ENCODE measurements at places on chromosomes 12 and 14.

DNA sequence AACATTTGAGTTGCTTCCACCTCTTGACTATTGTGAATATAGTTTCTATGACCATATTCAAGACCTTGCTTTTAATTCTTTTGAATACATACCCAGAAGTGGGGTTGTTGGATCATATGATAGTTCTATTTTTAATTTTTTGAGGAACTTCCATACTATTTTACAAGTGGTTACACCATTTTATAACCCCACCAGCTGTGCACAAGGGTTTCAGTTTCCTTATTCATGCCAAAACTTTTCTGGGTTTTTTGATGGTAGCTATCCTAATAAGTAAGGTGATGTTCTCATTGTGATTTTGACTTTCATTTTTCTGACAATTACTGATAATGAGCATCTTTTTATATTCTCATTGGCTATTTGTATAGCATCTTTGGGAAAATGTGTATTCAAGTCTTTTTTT is 109.4 kb upstream of the GARIN2 start:
- no peak for DNase-seq

- DNase-seq: no peak
Observed at GRCh38 chr12:43210485-43211192, 341.4 kb downstream of the ADAMTS20 start.

DNA sequence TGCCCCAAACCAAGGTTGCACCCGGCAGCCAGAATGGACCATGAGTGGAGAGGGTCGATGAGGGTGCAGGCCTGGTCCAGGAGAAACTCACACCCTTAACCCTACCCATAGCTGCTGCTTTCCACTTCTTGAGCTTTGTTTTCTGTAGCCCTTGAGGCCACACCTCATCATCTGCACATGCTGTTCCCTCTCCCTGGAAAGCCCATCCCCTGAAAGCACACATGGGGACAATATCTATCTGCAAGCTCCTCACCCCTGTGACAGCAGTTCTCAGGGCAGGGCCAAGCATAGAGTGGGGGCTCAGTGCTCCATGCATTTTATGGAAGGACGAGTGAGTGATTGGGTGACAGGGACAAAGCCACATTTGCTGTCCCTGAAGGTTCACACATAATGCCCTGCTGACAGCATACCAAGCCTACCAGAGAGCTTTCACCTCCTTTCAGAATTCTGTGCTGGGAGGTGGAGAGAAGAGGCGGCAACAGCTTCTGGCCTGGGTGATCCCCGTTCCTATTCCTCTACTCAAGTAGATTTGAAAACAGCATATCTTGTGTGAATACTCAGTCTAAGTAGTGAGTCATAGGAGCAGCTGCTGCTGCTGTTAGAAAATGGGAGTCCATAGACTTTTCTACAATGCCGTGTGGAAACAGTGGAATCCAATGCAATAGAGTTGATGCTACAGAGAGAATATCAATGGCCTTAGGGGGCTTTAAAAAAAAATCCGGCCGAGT is 44.6 kb downstream of the SRGAP1 start:
- no peak for DNase-seq

GRCh38 chr14:97056086-97056485 is 258.9 kb downstream of the VRK1 start:
- DNase-seq: no peak

- DNase-seq: no peak
Observed at GRCh38 chr14:80387563-80387981, 176.3 kb upstream of the DIO2 start.

DNA sequence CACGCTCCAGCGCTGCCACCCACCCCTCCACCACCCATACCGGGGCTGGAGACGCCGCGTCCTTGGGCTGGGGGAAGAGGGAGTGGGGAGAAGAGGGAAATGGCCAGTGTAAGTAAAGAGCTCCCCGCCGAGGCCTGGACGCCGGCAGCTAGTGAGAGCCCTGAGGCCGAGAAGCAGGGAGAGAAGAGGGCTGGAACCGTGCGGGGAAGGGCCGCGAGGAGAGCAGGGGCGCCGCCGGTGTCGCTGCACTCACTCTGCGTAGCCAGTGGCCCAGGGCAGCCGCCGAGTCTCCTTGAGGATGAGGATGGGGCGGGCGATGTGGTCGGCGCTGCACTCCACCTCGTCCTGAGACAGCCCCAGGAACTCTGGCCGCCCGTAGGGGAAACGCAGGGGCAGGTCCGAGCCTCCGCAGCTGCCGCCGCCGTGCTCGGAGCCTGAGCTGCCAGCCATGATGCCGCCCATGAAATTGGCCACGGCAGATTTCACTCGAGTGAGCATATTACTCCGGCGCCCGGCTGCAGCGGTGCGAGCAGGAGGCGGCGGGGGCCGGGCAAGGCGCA is 631 bp downstream of the PPM1H start:
- no peak for DNase-seq

DNA sequence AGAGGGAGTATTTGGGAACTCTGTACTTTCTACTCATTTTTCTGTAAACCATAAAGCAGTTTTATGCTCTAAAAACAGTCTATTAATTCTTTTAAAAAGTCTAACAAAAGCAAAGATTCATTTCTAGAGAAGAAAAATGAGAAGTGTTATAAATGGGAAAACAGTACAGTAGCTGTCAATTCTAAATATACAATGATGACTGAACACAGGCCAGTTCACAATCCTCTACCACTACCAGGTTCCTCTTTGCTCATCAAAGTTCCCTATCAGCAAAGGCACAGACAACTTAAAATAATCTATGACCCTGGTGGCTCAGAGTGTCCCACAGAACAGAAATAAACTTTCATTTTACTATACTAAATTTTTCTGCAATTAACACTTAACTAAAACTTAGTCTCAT is 12.5 kb downstream of the NAA25 start:
- no peak for DNase-seq

GRCh38 chr14:21529515-21529914 is 3.4 kb upstream of the SALL2 start:
- no peak for DNase-seq

- DNase-seq: no peak
Observed at GRCh38 chr14:24892497-24893051, 157.4 kb downstream of the STXBP6 start.

DNA sequence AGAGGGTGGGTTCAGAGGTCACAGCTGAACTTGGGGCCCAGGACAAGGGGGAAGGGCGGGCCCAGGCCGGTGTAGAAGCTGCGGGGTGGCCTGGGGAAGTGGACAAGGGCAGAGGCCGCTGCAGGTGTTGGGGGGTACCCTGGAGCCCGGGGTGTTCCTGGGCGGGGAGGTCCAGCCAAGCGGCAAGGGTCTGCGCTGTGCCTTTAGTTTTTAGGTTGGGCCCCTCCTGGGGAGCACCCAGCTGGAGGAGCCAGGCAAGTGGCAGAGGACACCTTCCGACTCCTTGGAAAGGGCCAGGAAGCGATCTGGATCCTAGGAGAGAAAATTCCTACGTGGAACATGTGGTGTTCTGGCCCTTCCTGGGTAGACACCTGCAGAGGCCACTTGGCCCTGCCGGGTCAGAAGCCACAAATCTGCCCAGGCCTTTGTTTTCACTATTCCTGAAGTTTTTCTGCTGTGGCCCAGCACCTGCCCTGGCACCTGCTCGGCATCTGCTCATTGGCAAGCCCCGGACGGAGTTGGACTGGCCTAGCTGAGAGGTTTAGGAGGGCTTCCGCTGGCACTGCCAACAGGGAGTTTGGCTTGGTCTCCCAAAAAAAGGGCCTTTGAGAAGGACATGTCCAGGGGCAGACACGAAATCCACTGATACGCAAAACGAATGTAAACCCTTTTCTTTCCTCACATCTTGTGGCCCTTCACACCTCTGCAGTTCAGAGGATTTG is 61.1 kb downstream of the SMUG1 start:
- DNase-seq: no peak

- DNase-seq: peak; percentile 91
Observed at GRCh38 chr14:101731187-101732080, 30.1 kb upstream of the PPP2R5C start.

GRCh38 chr14:102977475-102977874 is 55.0 kb downstream of the AMN start:
- no peak for DNase-seq

- no peak for DNase-seq
Observed at GRCh38 chr12:6614513-6615172, 7.5 kb upstream of the CHD4 start.

DNA sequence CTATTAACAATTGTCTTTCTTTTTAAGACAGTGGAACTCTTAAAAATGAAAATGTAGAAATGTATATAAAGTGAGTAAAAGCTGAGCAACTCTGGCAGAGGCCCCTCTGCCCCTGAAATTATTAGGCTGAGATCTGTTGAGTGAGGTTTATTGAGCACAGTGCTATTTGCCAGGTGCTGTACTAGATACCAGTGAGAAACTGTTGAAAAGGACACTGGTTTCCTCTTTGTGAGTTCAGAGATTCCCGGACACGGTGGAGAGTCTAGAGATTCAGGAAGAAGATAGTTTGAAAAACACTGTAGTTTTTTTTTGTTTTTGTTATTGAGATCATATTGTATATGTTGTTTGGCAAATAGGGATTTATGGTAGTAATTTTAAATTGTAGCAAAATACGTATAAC is 11.2 kb downstream of the ACVR1B start:
- DNase-seq: no peak

GRCh38 chr12:124363353-124363965 is 68.6 kb downstream of the RFLNA start:
- no peak for DNase-seq

DNA sequence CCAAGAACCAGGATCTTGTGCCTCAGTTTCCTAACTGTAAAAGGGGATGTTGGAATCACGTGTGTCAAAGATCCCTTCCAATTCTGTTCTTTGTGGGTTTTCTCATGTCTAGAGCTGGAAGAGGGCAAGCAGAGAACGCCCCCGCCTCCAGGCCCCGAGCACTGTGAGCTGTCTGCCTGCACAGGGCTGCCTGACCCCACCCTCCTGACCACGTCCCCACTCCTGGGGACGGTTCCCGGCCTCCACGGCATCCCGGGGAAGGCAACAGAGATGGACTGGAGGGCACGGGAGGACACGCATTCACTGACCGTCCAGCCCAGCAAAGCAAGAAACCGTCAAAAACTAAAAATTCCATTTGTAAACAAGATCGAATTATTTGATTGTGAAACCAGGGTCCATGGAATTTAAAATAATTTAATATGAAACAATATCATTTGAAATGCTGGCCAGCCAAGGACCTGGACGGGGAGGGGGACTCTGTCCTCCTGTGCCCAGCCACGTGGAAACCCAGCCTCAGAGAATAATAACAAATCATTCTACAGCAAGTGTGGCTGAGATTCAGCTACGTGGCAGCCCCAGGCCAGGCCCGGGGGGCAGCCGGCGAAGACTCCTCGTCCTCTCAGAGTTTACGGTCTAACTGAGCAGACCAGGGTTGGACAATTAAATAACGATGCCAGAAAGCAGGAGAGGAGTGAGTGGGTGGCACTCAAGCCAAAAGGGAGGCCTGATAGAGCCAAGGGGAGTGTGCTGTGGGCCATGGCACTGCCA is 87.3 kb upstream of the DIO3 start:
- DNase-seq: no peak

- no peak for DNase-seq
Observed at GRCh38 chr14:84882830-84883229, 647.1 kb upstream of the FLRT2 start.

GRCh38 chr14:94706133-94706532 is 63.8 kb downstream of the GSC start:
- DNase-seq: no peak

DNA sequence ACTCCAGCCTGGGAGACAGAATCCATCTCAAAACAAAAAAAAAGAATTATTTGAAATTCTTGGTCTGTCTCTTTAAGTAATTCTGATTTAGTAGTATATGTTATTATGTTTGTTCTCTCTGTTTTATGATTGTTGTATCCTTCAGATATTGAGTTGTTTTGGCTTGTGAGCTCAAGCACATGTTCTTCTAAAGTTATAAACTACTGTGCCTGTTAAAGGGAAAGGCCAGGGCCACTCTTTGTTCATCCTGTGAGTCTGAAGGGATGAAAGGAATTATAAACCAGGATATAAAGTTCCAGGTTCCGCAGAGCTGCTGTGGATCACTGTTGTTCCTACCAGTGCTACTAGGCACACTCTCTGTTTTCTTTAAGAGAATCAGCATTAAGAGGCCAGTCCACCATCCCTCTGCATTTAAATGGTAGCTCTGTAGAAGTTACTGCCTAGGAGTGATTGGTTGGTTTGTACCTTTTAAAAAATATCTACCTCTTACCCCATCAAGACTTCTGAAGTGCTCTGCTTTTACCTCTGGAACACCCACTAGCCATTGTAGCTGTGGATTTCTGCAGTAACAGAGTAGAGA is 14.1 kb downstream of the TMTC3 start:
- DNase-seq: no peak

DNA sequence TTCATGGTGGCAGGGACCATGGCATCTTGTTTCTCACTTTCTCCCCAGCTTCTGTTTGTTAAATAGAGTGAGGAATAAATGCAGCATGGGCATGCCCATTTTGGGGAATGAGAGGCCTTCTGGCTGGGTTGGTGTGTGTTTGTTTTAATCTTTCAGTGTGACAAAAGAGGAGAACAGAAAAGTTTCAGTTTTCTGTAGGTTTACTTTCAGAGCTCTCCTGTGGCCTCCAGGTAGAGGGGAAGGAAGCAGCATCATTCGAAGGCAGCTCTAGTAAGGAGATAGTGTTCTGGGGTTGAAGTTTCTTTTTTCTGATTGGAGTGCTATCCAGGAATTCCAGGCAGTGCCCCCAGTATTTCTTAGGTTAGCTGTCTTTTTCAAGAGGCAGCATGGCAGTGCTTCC is 15.3 kb downstream of the MSRB3 start:
- no peak for DNase-seq

GRCh38 chr12:124848621-124849380 is 14.9 kb downstream of the SCARB1 start:
- DNase-seq: no peak

- no peak for DNase-seq
Observed at GRCh38 chr12:33488036-33488435, 48.4 kb upstream of the SYT10 start.
